EH (cell line): ENCODE measurements at places on chromosomes 7 and 10.

- no peak for DNase-seq
Measured at GRCh38 chr10:7045891-7046599, 364.8 kb downstream of the SFMBT2 start.

GRCh38 chr7:128893251-128894100 is 17.0 kb downstream of the KCP start:
- no peak for DNase-seq

DNA sequence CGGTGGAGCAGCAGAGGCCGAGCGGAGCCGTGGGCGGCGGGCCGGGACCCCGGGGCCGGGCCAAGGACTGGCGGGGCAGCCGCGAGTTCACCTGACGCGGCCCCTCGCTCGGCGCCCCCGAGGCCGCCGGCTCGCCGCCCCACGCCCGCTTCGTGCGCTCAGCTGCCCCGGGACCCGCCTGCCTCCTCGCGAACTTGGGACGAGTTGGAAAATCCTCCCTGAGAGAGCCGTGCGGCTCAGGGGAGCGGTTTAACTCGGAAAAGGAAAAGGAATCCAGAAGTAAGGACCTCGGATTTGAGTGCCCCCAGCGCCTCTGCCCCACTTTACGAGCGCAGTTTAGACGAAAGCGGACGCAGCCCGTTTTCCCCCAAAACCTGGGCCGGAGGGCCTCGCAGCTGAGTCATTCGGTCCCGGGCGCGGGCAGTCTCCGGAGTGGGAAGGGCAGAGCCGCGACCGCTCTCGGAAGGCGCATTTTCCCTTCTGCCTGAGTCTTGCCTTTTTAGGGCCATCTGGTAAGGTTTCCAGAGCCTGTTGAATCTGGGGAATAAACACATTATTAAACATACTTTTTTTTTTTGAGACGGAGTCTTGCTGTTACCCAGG is 744 bp downstream of the CREM start:
- peak; percentile 76 for DNase-seq

- no peak for DNase-seq
Measured at GRCh38 chr10:102727037-102727818, 12.8 kb downstream of the SFXN2 start.

DNA sequence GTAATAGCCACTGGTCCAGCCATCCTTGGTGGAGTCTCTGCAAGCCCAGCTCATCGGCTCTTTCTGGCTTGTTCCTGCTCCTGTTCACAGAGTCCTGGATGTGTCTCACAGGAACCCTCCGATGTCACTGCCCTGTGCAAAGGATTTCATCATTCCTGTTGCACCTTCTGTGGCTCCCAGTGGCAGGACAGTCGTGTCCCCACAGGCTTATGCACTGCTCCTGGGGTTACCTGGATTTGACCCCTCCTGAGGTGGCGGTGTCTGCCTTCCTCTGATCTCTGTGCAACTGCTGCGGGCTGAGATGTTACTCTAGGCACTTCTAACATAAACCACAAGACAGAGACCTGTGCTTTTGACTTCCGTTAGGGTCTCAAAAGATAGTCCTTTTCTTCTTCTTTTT is 30.6 kb downstream of the APBB1IP start:
- no peak for DNase-seq

- DNase-seq = peak; percentile 99
Measured at GRCh38 chr10:29658984-29659965, 24.5 kb upstream of the SVIL start.

- peak; percentile 90 for DNase-seq
Measured at GRCh38 chr10:5434017-5434753, 21.8 kb downstream of the NET1 start.

GRCh38 chr10:99926925-99927720 is 82.6 kb downstream of the DNMBP start:
- DNase-seq = peak; percentile 87

- peak; percentile 63 for DNase-seq
Measured at GRCh38 chr10:13684806-13685482, 98.2 kb downstream of the PRPF18 start.

DNA sequence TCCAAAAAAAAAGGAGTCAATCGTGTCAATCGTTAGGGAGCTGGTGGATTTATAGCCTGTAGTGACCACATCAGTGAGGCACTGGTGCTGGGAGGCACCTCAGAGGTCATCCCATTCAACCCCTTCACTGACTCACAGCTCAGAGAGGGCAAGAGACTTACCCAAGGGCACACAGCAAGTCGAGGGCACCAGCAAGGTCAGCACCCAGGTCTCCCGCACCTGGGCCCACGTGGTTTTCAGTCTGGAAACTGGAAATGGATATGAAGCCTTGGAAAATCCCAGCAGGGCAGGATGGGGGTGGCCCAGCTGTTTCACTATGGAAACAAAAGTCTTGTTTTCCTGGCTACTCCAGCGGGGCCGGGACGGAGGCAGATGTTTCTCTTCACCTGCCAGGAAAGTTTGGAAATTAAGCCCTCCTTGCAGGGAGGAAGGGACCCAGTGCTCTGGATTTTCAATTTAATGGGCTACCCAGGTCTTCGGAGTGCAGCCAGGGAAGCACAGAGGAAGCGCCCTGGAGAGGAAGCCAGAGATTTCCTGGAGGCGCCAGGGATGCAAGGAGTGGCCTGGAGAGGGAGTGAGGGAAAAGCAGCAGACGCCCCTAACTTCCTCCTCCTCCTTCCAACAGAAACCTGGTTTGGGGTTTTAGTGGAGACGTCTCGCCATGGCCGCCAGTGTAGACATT is 157.2 kb upstream of the TNRC18 start:
- peak; percentile 20 for DNase-seq

DNA sequence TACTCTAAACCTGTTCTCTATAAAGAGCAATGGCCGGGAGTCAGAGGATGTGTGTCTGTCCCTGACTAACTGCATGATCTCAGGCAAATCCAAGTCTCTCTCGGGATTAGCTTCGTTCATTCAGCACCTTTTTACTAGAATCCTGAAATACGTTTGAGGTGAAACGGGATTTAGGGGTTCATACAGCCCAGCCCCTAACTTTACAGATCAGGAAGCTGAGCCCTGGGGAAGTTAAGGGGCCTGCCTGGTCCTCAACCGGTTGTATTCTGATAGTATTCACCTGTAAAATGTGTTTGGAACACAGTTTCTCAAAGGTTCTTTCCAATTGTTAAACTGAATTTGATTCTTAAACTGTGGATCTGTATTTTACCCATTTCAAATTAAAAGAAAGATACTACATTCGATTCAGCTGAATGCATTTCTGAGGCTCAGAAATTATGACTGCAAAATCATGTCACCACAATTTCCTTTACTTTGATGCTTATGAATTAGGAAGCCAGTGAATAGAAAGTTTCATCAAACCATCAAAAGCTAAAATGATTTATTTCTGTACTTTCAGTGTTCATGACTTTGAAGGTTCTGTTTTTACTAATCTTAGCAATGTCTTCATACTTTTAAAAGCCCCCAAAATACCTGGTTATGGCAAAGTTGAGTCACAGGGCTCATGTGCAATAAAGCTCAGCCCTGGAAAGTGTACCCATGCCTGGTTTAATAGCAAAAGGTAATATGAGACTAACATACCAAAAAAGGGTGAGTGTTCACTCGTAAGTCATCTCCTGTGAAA is 28.9 kb upstream of the EZH2 start:
- no peak for DNase-seq

GRCh38 chr7:2274666-2275065 is 32.6 kb downstream of the NUDT1 start:
- DNase-seq = no peak

DNA sequence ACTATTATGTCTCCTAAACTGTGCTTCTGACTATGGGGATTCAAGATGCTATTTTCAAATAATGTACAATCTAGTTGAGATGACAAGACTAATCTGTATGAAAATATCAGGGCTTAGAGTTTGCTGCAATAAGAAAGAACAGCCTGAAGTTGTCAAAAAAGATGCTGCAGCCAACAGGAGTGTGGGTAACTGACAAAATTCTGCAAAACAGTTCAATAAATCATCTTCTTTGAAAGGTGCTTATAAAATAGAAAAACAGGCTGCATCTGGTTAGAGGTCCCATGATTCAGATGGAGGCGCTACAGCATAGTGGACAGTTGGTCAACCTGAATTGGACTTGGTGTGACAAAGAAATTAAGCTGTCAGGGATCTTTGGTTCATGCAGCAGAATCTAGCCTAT is 511.0 kb downstream of the XPNPEP1 start:
- DNase-seq = no peak

DNA sequence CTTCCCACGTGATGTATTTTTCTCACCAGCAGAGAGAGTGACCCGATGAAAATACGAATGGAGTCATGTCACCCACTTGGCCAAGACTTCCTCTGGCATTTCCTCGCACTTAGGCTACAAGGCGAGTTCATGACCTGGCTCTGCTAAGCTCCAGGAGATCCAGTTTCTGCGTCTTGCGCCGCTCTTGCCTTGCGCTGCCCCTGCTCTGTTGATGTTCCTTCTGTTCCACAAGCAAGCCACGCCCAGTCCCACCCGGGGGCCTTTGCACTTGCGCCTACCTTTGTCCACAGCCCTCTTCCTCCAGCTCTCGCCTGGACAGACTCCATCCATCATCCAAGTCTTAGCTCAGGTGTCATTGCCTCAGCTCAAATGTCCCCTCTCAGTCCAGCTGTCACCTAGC is 116.3 kb upstream of the SHH start:
- no peak for DNase-seq

DNA sequence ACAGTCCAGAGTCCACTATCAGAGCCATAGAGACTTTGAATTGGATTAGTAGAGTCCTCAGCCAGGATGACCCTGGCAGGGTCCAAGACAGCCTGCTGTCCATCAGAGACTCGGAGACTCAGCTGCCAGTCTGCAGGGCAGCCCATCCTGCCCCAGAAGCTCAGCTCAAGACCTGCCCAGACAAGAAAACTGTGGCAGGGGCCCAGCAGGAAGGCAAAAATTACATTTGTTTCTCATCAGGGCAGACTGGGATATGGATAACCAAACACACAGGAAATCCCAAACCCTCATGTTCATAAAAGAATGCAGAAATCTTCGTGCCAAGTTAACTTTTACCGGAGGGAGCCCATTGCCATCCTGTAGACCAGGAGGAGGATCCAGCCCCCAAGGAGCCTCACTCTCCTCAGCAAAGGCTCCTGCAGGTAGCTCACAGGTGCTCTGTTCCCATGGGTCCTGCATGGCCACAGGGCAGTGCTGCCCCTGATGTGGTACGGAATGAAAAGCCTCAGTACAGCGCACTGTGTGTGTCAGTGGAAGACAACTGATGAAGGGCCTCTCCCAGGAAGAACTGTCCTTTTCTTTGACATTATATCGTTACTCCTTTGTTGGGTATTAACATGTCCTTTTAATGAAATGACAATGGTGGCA is 222.2 kb downstream of the KCNMA1 start:
- DNase-seq = peak; percentile 56

DNA sequence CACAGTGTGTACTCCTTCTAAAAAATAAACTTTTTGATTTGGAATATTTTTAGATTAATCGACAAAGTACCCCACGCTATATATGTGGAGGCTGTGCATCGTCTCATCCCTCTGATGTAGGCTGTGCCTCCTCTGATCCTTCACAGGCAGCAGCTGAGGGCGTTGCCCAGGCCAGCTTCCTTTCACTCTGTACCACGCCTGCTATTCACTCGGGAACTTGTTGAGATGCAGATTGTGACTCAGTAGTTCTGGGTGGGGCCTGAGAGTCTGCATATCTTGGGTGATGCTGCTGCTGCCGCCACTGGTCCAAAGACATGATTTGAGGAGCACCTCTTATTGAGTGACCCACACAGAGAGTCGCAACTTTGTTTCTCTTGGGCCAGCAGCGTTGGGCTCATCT is 7.9 kb upstream of the C10orf120 start:
- no peak for DNase-seq

- peak; percentile 42 for DNase-seq
Measured at GRCh38 chr10:46077141-46077554, 31.1 kb upstream of the MSMB start.

- no peak for DNase-seq
Measured at GRCh38 chr7:69042138-69042537, 556.1 kb upstream of the AUTS2 start.

DNA sequence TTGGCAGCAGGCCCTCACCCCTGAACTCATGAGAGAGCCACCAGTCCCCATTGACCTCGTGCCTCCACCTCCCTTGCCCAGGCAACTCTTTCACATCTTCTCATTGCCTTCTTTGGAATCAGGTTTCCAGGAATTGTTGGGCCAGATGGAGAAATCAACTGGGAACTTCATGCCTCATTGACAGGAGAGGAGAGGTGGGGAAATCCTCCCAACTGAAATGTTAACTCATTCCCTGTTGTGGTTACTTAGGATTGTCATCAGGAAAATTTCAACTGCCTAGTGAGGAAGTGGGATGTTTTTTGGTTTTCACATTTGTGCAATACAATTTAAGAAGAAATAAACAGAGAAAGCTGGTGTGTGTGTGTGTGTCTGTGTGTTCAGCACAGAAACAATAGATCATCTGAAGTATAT is 106.6 kb upstream of the INHBA start:
- DNase-seq = peak; percentile 52

DNA sequence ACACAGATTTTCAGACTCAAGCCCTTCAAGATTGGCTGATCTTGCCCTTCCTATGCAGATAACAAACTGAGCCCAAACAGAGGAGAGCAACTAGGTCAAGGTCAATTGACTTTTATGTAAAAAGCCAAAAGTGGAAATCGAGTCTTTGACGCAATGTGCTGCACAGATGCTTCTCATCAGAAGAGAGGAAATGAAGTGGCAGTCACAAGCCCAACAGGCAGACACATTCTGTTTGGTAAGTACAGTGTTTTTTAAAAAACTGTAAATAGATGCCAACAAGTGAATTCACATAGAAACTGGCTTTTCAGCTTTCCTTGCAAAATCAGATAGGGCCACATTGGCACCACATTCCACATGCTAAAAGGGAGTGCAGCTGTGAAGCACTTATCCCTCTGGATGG is 606.6 kb downstream of the KCNMA1 start:
- no peak for DNase-seq

- DNase-seq = peak; percentile 49
Measured at GRCh38 chr10:28429573-28430216, 103.2 kb upstream of the WAC start.

DNA sequence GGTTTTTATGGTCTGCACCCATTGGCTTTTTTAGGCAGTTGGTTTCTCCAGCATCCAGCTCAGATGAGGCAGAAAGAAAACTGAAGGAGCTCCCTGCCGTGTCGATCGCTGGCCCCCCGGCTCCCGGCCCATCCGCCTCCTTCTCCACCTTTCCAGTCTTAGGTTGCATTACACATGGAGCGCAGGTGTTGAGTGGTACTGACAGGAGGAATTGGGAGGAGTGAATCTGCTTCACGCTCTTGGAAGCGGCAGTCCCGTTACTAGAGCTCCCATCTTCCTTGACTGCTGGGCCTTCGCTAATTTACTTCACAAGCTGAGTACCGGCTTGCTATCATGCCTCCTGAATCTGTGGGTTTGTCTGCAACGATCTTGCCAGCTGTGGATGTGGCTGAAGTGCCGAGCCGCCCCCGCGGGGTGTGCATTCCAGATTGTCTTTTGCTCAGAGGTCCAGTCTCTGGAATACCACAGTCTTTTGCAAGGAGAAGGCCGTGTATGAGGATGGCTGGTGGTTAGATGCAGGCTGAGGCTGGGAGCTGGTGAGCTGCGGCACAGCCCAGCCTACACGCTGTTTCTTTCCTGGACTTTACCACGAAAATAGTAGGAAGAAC is 17.1 kb downstream of the IQCE start:
- peak; percentile 18 for DNase-seq
